ENCODE measurements at places on chromosomes 1 and 21.

- no peak for DNase-seq
Observed at GRCh38 chr1:13823936-13824335, 123.9 kb downstream of the PRDM2 start.

- DNase-seq: no peak
Observed at GRCh38 chr1:9197186-9198099, 37.1 kb upstream of the H6PD start.

DNA sequence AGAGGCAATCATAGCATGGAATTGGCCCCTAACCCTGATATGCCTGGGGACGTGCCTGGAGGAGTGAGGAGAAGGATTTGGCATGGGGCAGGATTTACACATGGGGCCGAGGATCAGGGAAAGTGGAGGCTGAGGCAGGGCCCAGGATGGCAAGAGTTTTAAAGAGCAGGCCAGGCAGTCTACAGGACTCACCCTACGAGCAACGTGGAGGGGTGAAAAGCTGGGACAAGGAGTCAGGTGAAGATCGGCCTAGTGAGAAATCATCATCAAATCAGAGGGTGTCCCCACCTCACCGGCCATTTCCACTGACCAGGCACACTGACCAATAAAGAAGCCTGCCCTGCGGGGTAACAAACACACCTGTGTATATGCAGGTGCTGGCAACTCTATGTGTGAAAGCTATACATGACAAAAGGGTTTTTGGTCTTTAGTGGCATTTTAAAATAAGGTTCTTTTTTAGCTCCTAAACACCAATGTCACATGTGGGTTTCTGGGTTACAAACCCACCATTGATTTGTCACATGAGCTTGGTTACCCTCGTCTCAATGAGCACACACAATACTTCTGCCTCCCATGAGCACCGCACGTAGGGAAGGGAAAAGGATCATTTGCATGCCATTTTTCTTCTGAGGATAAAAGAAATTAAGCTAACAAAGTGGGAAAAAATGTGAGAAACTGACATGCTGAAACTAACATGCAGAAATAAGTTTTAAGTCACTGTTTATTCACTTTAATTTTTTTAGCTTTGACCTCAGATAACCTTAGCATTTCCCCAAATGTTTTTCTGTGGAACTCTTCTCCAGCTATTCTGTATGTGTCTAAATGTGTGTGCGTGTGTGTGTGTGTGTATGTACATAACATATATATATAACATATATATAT is 168.1 kb upstream of the EDN2 start:
- peak; percentile 24 for DNase-seq

DNA sequence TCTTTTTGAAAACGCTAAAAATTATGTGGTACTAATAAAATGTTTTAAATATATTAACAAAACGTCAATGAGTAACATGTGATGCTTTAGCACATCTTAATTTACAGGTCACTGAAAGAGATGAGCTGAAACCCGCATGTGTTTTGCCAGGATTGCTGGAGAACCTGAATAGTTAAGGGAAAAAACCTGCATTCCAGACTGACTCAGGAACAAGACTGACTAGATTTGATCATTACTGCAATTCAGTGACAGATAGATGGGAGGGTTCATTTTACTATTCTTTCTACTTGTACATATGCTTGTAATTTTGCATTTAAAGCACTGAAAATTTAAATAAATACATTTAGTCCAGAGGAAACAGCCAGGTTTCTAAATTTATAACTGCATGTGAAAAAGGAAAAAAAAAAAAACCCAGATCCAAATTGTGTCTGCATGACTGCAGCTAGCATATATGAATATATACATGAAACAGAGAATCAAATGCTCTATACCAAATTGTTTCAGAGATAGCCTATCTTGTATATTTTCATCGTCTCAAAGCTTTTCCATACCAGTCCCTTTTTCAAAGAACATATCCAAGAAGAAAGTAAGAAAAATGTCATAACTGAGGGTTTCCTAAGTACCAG is 71.7 kb downstream of the APP start:
- DNase-seq: no peak

DNA sequence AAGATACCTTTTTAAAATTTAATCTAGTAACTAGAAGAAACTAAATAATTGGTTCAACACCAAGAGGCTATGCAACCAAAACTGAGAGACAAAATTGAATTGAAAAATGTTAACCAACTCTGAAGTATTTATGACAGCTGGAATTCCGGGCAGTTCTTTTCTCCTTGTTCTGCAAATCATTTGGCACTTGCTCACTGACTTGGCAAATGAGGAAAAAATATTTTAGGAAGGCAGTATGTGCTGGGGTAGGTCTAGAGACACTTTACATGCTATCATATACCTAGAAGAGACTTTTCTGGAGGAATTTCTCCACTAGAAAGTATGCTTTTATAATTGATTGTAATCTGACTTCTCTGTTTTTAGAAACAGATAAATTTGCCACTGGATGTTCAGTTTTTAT is 22.1 kb upstream of the SH3D21 start:
- DNase-seq: no peak

DNA sequence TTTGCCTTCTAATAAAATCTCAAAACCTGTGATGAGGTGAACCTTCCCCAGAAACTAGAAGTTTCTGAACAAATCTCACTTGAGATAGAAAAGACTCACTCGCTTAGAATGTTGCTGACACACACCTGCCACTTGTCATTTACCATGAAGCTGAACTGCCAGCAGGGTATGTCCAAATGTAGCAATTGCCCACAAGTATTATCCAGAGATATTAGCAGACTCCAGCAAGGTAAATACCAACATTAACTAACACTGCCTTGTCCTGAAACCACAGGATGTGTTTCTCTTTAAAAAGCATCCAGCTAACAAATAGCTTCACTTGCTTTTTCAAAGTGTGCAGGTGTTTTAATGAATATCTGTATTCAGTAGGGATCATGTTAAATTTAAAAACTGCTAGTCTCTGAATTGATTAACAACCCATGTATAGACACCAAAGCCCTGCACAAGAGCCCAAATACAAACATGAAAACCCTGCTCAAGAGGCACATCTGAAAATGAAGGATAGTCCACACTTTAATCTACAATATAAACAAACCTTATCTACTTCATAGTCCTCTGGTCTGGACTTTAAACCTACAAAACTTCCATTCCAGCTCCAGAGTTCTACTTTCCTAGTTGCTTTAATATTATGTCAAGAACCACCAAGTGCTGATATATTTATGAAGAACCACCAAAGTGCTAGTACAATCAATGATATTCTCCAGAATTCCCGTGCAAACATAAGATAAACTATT is 19.3 kb downstream of the KRTAP8-1 start:
- no peak for DNase-seq

DNA sequence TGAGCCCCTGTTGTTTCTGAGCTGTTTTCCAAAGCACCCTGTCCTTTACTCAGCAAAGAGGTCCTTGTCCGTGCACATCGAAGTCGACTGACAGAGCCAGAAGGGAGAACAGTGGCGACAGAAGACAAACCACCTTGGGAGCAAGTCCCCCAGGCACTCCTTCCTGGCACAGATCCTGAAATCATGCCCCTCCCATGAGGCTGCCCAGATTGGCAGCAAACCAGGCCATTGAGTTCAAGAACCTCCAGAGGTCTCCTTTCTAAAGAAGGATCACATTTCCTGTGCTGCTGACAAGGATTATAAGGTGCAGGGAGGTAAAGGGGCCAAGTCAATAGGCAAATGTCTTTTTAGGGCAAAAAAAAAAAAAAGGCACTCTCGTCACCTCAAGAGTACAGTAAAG is 84.7 kb upstream of the HIVEP3 start:
- no peak for DNase-seq

GRCh38 chr1:95041491-95042165 is 31.1 kb downstream of the ALG14 start:
- DNase-seq: peak; percentile 11

DNA sequence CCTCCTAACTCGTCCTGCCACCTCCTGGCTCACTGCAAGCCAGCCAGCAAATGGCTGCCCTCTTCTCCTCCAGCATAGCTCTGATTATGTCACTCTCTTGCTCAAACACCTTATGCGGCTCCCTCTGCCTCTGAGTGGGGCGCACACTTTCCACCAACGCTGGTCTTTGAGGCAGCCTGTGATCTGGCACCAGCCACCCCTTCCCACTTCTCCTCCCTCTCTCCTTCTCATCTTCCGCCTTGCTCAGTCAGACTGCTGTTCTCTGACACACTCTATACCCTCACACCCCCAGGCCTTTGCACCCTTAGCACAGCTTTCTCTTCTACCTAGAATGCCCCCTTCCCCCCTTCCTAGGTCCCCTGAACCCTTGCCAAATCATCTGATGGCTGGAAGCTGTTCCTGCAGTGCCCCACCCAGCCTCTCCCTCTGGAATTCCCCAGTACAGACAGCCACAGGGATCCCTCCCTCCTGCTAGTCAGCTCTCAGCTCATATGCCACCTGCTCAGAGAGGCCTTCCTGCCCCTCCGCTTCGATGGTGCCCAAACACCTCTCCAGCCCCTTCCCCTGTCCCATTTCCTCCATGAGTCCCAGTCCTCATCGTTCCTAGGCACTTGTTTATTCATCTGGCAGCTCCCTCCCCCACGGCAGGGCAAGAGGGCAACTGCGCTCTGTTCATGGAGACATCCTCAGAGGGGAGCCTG is 21.7 kb upstream of the PEF1 start:
- no peak for DNase-seq

- DNase-seq: no peak
Observed at GRCh38 chr1:71068325-71069240, 12.3 kb downstream of the ZRANB2 start.

- no peak for DNase-seq
Observed at GRCh38 chr1:18198260-18198659, 90.7 kb downstream of the IGSF21 start.

GRCh38 chr1:203166192-203166940 is 9.3 kb downstream of the MYBPH start:
- DNase-seq: no peak

- peak; percentile 33 for DNase-seq
Observed at GRCh38 chr1:22794647-22795365, 84.2 kb downstream of the EPHB2 start.

GRCh38 chr1:162847839-162848453 is 13.0 kb downstream of the CCDC190 start:
- DNase-seq: peak; percentile 59

DNA sequence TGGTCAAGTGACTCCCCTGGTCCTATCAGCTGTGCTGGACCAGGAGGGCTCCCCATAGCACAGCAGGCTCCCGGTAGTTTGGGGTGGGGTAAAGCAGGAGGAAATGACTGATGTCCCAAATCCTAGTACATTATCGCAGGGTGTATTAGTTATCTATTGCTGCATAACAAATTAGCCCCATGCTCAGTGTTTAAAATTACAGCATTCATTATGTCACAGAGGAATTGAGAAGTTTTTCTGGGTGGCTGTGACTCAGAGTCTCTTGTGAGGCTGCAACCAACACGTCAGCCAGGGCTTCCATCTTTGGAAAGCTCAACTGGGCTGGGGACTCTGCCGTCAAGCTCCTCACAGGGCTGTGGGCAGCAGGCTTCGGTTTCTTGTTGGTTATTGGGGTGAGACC is 34.3 kb upstream of the LAPTM5 start:
- DNase-seq: peak; percentile 38

- peak; percentile 58 for DNase-seq
Observed at GRCh38 chr1:111516005-111516535, 12.6 kb upstream of the ADORA3 start.

- DNase-seq: no peak
Observed at GRCh38 chr21:44299085-44299457, 782 bp upstream of the PFKL start.

DNA sequence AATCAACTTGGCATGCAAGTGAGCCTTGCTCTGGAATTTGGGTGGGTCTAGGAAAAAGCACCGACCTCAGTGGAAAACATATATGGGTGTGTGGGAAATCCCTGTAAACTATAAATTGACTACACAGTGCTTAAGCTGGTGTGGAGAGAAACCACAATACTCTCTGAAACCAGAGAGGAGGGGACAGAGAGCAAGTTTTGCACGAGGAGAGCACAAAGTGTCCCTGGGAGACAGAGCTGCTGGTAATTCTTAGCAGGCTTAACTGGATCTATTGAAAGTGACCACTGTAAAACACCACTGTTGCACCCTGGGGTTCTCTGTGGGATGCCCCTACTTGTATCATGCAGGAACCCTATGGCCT is 12.8 kb downstream of the KCNJ15 start:
- no peak for DNase-seq
